Amniotic epithelial cell (primary cell): ENCODE measurements at places on chromosomes 5 and 9.

GRCh38 chr5:41747708-41748107, 122.5 kb downstream of the OXCT1 start:
- no peak for DNase-seq

DNA sequence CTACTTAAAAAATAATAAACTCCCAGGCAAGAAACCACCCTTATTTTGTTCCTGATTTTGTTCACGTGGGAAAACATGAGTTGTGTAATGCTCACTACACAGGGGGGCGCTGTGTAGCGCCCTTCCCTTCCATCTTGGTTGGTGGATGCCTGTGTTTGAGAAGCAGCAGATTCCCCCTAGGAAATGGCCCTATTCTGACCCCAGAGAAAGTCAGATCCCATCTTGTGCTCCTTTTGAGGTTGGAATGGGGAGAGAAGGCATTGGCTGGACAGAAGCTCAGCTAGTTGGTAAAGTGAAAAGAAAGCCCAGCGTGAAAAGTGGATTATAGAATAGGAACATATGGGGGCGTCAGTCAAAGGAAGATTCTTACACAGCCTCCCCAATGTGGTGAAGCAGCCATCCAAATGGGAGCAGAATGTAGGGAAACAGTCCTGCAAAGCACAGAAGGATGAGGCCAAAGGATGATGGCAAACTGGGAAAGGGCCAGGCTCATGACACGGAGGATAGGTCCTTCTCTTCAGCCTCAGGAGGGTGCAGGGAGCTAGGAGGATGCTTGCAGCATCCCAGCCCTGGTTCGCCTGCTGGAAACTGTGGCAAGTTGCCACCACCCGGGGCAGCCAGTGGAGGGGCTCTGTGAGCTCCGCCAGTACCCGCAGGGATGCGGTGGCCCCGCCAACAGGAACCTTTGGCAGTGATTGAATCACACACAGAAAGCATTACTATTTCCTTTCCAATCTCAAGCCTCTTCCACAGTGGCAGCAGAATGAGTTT, 314.2 kb upstream of the DAP start:
- DNase-seq, result no peak

GRCh38 chr9:118829334-118829733, 539.9 kb downstream of the BRINP1 start:
- DNase-seq, result peak; percentile 7

DNA sequence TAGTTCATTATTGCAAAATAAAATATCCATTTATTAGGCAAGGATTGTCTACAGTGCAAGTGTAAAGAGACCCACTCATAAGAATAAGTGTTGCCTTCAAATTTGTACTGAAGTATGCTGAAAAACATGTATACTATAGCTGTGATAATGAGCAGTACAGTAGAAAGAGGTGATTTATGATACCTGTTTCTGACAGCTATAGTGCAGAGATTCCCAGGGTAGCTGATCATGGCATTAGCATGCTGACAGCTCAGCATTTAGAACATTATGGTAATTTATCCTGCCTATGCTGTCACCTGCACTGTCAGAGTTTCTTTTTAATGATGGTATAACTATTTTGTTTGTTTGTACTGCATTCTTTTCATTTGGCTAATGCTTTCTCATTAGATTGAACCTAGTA, 177.6 kb upstream of the TLX3 start:
- peak; percentile 18 for DNase-seq

GRCh38 chr9:110932863-110933262, 105.4 kb downstream of the LPAR1 start:
- no peak for DNase-seq
